Central memory CD4-positive, alpha-beta T cell (primary cell): ENCODE measurements at places on chromosomes 6 and 20.

DNA sequence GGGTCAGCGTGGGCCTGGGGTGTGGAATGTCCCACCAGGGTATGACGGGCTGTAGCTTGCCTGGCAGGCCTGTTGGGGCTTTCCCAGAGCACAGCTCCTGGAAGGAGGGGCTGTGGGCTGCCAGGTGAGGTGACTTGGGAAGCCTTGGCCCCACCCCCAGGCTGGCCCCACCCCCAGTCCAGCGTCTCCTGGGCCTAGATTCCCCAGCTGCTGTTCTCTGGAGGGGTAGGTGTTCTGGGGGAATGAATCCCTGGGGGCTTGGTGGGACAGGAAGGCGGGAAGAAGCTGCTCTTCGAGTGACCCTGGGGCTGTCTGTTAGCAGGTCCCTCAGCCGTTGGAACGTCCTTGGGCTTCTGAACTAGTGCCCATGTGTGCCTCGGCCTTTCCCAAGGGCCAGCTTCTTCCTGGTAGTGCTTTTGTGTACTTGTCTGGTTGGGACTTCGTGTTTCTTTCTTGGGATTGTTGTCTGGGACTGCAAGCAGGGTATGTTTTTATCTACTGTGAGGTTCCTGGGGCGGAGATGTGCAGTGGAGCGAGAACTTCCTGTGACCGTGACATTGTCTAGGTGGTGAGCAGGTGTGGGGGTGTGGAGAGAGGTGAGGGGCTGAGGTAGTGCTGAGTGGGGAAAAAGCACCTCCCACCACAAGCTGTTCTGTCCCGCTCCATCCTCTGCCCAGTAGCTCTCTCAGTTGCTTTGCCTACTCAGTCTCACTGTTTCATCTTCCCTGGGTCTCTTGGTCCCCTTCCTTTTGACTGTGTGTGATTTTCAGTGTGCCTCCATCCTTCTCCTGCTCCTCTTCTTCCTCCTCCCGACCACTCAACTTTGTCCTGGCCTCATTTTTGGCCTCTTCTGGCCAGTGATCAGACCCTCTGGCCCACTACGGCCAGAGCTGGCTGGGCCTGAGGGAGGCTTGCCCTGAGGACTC is 1.3 kb upstream of the DDR1 start:
- DNase-seq = no peak

DNA sequence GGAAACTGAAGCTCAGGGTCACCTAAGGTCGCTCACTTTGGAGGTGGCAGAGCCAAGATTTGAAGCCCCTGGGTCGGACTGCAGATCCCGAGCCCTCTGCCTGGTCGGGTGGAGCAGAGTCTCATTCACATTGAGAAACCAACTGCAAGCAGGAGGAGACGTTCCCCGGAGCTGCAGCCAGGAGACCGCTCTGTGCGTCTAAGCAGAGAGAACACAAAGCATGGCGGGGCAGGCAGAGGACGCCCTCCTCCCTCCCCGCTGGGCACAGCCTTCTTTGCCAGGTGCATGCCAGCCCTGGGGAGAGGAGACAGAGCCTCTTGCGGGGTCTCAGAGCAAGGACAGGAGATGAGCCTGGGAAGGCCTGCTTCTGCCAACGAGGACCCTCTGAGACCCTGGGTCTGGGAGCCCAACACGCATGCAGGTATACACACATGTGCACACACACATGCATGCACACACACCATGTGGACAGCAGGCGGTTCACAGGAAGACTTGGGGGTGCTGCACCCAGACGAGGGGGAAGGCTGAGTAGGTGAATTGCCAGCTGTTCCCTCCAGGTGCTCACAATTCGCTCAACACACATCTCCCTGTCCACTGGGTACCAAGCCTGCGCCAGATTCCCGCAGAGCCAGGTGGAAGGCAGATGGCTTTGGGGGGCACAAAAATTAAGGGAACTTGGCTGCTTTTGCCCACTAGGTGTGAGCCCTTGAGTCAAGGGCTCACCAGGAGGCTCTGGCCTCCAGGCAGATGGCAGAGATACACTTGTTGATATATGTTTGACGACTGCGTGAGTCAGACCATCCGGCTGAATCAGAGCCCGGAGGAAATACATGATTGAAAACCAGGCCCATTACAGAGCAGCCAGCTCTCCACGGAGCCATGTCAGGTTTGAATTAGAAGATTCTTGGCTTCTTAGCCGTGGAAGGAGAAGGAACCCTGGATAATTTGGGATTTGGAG is 5.5 kb upstream of the NTSR1 start:
- no peak for DNase-seq

- DNase-seq = no peak
Observed at GRCh38 chr6:106974999-106975737, 639 bp upstream of the CD24 start.

DNA sequence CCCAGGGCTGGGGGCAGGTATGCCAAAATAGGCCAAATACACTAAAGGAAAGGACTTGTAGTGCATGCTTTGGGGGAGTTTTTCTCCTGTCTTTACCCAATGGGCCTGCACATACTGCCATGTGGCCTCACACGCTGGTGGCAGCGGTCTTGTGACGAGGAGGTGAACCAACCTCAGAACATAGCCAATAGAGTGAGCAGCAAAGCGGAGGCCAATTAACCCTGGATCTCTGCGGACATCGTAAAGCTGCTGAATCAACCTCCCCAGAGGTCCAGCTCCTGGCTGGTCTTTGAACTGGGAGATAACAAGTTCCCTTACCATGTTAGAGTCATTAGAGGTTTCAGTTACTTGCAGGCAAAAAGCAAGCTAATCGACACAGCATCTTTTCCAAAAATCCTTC is 280.1 kb downstream of the PREX1 start:
- DNase-seq = no peak

GRCh38 chr6:48474830-48475229 is 363.8 kb upstream of the PTCHD4 start:
- no peak for DNase-seq

GRCh38 chr6:15755526-15755925 is 92.7 kb upstream of the DTNBP1 start:
- no peak for DNase-seq

DNA sequence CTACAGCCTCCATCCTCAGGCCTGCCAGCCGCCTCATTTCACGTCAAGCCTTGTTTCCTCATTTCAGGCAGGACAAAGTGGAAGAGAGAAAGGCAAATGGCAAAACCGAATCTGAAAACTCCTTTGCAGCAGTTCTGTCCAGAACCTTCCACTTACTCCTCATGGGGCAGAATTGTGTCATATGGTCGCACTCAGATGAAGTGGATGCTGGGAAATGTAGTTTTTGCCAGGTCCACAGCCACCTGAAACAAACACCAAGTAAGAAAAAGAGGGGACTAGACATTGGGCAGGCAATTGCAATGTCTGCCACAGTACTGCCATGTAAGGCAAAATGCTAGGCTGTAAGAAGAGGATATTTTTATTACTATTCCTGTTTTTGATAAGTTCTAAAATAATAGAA is 44.9 kb downstream of the ISM1 start:
- no peak for DNase-seq
